ENCODE measurements at places on chromosomes 6 and 20. TPM values are rescaled to one million over a fixed set of nuclear protein-coding genes. Genes with fewer than 3 reads are reported as not detected.

GRCh38 chr6:28408076-28408802, 8.7 kb upstream of the ZSCAN12 start:
- no peak for DNase-seq

GRCh38 chr6:73263570-73263909, 544 bp upstream of the KHDC1 start:
- no peak for DNase-seq

Gene ULBP2
- 0.96 TPM for total RNA-seq

Gene WFDC12
- not detected for total RNA-seq

Gene EHMT2
- total RNA-seq: 28.4 TPM

- no peak for DNase-seq
Observed at GRCh38 chr20:9147547-9148024, 78.7 kb downstream of the PLCB4 start.

GRCh38 chr20:11626551-11626950, 291.1 kb upstream of the BTBD3 start:
- no peak for DNase-seq

- DNase-seq: no peak
Observed at GRCh38 chr6:20850686-20851416, 316.6 kb downstream of the CDKAL1 start.

GRCh38 chr6:80636689-80637088, 530.2 kb downstream of the BCKDHB start:
- DNase-seq: no peak

GRCh38 chr6:100105138-100105537, 111.1 kb upstream of the MCHR2 start:
- DNase-seq: no peak

DNA sequence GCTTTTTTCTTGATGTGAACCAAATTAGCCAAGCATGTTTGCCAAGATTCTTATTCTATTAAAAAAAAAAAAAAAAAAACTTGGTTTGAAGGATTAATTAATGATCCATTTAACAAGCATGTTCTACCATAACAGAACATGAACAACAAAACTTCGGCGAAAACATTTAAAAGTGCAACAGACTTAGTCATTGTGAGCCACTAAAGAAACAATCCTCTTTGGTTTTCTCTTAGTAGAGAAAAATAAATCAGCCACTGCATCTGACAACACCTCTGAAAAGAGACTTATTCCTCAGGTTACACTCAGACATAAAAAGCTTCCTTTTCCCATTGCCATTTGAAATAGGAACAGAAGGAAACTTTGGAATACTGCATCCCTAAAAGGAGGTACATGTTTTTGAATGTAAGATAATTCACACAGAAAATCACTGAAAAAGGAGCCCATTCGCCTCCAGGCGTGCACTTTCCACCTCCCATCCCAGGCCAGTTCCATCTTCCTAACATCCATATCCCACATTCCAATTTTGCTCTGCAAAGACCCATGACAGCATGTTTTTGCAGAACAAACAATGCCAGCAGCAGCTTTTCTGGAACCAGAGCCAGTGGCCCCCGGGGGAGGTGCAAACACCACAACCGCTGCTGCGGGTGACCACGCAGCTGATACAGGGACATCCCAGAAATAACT, 79.5 kb downstream of the ZMYND8 start:
- no peak for DNase-seq

- DNase-seq: no peak
Observed at GRCh38 chr6:22699151-22699550, 129.8 kb downstream of the HDGFL1 start.

DNA sequence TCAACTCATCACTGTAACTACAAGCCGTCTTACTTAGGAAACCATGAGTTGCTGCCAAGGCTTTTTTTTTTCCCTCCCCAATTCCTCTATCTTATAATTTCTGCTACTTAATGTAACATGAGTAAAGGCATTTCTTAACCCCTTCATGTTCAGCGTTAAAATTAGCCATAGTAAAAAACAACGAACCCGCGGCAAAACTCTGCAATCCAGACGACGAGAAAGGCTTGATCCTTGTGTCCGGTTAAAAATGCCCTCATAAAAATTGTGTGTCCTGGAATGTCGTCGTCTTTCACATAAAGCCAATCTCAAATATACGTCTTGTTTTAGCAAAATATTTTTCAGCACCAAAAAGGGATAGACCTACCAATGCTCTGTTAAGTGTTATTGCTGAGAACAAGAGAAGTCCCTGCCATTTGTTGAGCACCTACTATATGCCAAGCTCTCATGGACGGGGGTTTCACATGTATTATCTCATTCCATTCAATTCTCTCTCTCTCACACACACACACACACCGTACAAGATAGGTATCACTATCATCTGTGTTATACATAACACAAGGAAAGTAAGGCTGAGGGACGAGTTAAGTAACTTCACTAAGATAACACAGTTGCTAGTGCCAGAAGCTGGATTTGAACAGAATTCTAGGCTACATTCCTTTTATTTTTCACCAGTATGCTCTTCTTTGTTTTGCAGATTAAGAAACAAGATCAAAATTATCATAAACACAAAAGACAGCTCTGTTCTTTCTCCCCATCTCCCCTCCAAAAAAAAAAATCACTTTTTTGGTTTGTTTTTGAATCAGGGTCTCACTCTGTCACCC, 683 bp upstream of the ARHGAP18 start:
- no peak for DNase-seq

Gene CST11
- total RNA-seq: 0.96 TPM

GRCh38 chr6:10081957-10082356, 332.9 kb downstream of the TFAP2A start:
- DNase-seq: no peak

DNA sequence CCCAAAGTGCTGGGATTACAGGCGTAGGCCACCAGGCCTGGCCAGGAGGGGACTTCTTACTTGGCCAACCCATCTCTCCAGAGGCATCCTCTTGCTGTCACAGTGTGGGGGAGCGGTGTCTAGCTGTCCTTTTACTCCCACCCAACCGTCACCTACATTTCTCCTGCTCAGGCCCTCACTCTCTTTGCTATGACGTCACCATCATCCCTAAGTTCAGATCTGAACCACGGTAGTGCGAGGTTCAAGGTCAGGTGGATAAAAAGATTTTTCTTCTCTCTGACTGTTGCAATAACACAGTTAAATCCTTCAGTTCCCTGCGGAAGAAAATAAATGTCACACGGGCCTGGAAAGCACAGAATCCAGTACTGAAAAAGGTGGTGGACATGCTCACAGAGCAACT, 7.3 kb upstream of the RAET1L start:
- DNase-seq: peak; percentile 20

Gene SYNJ2
- total RNA-seq: 7.5 TPM

DNA sequence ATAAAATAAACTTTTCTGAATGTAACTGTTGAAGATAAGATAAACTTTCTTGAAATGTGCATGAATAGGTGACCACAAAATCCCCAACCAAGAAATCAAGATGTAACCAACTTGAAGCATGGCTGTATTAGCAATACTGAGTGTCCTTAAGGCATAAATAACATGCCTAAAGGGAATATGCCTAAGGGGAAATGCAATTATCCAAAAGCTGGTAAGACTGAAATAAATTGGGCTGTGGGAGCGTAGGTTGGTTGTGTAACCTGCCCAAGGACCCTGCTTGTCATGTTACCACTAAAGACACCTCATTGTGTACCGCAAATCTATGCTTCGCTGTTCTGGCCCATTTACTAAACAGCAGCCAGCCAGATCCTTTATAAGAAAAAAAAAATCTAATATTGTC, 200.8 kb upstream of the PDE10A start:
- no peak for DNase-seq

GRCh38 chr6:142824426-142824825, 120.5 kb downstream of the HIVEP2 start:
- no peak for DNase-seq

DNA sequence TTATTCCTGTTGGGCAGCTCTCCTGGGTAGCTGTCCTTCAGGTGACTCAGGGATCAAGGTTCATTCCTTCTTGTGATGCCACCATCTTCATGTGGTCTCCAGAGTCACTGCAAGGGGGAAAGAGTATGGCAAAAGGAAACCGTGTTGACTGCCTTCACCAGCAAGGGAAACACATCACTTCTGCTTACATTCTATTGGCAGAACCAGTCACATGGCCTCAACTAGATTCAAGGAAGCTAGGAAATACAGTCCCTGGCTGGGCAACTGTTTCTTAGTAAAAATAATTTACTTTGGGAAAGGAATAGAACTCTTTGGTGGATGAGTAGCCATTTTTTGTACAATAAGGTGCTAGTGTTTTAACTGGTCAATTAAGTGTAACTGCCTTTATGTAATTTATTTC, 5.3 kb downstream of the ANKRD6 start:
- no peak for DNase-seq

GRCh38 chr6:106339334-106340029, 13.9 kb upstream of the ATG5 start:
- DNase-seq: no peak

- peak; percentile 59 for DNase-seq
Observed at GRCh38 chr20:38181207-38181801, 16.2 kb upstream of the TGM2 start.

- DNase-seq: no peak
Observed at GRCh38 chr6:11791354-11792107, 12.9 kb upstream of the ADTRP start.

DNA sequence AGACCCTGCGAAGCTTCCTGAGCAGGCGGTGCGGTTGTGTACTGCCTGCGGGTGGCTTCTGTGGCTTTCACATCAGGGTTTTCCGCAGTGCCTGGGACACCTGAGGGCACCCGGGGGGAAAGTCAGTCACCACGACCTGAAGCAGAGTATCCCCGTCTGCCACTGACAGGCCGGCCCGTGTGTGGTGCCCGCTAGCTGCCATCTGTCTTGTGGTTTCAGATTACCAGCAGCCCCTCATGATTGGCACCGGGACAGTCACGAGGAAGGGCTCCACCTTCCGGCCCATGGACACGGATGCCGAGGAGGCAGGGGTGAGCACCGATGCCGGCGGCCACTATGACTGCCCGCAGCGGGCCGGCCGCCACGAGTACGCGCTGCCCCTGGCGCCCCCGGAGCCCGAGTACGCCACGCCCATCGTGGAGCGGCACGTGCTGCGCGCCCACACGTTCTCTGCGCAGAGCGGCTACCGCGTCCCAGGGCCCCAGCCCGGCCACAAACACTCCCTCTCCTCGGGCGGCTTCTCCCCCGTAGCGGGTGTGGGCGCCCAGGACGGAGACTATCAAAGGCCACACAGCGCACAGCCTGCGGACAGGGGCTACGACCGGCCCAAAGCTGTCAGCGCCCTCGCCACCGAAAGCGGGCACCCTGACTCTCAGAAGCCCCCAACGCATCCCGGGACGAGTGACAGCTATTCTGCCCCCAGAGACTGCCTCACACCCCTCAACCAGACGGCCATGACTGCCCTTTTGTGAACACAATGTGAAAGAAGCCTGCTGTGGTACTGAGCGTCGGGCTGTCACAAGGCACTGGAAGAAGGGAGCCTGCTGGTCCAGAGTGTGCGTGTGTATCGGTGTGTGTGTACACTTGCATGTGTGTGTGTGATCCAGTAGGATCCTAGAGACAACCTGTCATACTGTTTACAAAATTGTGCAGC, 54.4 kb downstream of the GOPC start:
- no peak for DNase-seq

GRCh38 chr6:162625846-162626540, 101.6 kb downstream of the PRKN start:
- no peak for DNase-seq

Gene TFEB
- 17.9 TPM for total RNA-seq

Gene PRND
- total RNA-seq: not detected

GRCh38 chr6:166860392-166860791, 96.0 kb downstream of the RNASET2 start:
- DNase-seq: no peak

Gene C6orf52
- total RNA-seq: 1.1 TPM

DNA sequence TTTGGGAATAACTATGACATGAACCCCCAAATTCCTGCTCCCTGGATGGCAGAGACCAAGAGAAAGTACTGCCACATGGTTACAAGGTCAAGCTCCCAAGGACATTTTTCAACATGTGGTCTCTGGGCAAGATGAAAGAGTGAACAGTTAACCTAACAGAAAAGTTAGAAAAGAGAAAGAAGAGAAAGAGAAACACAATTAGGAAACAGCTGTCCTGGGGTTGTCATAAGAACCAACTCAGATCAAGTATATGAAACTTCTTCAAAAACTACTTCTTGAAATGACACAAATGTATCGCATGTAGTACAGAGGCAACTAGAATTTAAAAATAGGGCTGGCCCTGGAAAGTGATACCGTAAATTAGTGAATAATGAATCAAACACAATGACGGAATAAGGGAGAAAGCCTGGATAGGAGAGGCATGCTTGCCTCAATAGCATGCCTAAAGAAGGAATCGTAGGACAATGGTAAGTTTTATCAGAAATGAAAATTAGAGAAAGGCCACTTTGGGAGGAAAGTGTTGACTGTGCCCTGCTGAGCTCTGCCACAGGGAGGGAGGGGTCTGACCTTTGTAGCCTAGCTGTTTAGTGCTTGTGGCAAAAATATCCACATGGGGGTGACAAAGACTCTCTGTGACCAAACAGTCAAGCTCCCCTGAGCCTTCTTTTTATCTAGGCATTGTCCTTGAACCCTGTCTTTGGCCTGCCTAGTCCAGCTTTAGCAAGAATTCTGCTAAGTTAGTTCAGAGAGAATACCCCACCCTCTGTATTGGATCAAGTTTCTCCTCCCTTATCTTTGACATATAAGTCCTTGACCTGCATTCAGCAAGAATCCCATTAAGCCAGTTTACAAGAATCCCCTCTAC, 4.3 kb upstream of the DCBLD1 start:
- no peak for DNase-seq

GRCh38 chr20:53001498-53002301, 29.5 kb downstream of the TSHZ2 start:
- DNase-seq: no peak

Gene HLA-DQA1
- total RNA-seq: 12.7 TPM

GRCh38 chr6:158409451-158409850, 97.2 kb downstream of the TULP4 start:
- DNase-seq: no peak

GRCh38 chr20:47951521-47951971, 166.3 kb upstream of the SULF2 start:
- DNase-seq: no peak

GRCh38 chr6:165245701-165246100, 63.7 kb downstream of the C6orf118 start:
- no peak for DNase-seq

Gene HCRTR2
- not detected for total RNA-seq

DNA sequence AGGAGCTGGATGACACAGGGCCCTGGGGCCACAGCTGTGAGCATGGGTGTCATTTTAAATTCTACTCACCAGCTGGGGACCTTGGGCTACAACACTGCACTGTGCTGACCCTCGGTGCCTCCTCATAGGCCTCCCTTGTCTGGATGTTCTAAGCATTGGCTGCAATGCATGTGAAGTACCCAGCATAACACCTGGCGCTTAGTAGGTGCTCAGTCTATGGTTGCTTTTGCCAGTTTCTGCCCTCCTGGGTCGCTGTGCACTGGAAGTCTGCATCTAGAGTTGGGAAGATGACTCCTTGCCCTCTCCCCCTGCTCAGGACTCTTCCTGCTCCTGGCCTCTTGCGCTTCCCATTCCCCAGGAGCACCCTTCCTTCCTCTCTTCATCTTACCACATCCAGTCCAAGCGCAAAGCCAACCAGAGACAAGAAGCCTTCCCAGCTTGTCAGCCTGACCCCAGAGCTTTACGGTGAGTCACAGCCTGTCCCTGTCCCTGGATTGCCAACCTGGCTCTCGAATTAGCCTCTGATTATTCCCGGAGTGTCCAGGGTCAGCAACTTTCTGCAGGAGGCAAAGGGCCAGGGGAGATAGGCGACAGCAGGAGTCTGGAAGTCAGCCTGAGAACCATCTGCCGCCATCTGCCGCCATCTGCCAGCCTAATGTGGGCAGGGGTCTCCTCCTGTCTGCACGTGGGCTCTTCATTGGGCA, 8.8 kb downstream of the SLC13A3 start:
- no peak for DNase-seq

- DNase-seq: no peak
Observed at GRCh38 chr6:155432293-155432692, 23.3 kb downstream of the NOX3 start.

Measured in mesenteric fat pad (tissue), 1 donor.